ENCODE measurements at places on chromosomes 4 and X.

- no peak for DNase-seq
Observed at GRCh38 chr4:118807659-118808058, 28.3 kb downstream of the SEC24D start.

DNA sequence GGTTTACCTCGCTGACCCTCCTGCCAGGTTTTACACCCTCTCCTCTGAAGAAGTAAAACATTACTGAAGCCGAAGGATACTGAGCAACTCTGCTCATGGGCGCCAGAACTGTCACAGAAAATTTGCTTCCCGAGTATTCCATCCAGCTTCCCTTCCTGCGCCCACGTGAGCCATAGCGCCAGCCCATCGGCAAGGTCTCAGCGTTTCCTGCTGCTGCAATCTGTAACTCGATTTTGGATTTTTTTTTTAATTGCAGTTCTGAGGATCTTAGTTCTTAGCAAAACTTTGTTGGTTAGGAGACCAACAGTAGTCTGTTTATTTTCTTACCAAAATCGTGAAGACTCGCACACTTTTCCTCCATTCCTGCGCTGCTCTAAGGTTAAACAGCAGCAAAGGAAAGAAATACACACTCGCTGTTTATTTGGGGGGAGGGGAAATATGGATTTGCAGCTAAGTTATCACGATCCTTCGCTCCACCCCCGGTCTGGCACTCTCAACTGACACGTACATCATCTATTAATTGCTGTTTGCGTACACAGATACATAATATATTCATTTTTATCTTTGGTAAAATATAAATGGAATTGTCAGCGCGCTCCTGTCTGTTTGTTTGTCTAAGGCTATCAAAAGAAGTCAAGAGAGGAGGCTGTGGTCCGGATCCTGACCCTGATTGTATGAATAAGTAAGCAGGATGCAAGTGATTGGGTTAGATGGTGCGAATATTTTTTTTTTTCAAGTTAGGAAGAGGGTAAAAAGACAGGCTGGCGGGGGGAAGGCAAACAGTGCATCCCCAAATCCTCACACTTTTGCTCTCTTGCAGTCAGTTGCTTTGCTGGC is at the start of gene TLL1:
Gene TLL1, plus strand, starts transcription at position 777 of the 837 bp plus-strand sequence. CDS start 668 bp downstream, outside the sequence.
- DNase-seq = no peak

DNA sequence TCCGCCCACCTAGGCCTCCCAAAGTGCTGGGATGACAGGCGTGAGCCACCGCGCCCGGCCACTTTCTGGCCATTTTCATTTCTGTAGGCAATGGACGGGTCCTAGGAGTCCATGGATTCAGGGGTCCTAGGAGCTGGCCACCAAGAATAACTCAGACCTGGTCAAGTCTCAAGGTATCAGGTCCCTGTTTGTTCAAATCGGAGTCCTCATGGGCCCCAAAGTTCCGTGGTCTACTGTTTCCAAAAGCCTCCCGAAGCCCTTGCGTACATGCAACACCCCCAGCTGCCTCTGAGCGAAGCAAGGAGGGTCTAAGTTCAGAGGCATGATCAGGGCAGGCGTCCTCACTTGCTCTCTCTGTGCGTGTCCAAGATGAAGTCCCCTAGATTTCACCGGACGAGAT is 30.1 kb downstream of the P2RY8 start:
- DNase-seq = no peak

DNA sequence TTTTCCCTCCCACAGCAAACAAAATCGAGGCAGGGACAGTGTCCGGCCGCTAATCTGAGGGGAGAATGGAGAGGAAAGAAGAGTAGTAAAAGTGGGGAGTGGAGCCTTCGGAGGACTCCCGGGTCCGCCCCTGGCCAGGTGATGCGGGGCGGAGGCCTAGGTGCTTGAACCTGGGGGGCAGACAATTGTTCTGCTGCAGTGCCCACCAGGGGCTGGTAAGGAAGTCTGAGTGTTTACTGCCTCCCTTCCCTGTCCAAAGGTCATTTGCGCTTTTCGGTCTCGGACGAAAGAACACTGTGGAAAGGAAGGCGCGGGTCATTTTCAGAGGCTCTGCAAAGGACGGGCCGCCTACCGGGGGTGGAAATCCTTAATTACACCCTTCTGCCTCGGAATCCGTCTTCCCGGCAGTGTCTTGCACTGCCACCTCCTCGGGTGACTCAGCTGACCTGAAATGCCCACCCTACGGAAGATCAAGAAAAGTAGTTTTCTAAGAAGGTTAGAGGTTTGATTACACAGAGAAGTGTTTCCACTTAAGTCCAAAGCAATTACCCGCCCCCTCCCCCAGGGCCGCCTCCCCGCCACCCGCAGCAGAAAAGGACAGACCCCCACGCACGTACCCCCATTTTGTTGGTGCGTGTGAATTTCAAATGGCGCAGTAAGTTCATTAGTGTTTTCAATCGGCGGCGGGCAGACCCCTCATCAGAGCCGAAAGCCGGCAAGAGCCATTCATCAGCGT is 99.9 kb upstream of the TENM3 start:
- no peak for DNase-seq
